IPS DF 6.9 (cell line): ENCODE measurements at places on chromosomes 5 and 9.

DNA sequence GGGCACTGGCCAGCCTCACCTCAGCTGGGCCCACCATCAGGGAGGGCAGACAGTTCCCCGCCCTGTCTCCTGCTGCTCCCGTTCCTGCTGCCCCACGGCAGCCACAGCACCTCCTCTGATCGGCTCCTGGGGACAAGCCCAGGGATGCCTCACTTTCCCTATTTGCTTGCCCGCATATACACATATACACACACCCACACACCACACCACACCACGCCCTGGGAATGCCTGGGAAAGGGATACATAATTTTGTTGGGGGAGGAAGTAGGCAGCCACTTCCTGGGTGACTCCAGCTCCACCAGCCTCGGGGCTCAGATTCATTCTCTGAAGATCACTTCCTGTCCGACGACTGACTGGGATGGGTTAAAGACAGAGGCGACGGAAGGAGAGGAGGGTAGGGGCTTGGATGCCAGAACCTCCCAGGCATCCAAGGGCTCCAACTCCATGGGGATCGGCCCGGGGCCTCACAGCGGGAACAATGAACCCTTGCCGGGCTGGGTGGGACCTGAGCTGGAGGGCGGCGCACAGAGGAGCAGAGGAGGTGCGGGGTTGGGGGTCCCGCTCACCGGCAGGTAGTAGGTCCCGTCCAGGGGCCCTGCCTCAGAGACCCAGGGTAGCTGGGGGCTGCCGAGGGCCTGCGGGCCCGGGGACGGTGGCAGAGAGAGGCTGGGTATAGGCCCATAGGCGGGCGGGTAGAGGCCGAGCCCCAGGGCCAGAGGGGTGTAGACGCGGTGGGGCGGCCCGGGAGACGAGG is 2.0 kb upstream of the MZB1 start:
- no peak for DNase-seq

DNA sequence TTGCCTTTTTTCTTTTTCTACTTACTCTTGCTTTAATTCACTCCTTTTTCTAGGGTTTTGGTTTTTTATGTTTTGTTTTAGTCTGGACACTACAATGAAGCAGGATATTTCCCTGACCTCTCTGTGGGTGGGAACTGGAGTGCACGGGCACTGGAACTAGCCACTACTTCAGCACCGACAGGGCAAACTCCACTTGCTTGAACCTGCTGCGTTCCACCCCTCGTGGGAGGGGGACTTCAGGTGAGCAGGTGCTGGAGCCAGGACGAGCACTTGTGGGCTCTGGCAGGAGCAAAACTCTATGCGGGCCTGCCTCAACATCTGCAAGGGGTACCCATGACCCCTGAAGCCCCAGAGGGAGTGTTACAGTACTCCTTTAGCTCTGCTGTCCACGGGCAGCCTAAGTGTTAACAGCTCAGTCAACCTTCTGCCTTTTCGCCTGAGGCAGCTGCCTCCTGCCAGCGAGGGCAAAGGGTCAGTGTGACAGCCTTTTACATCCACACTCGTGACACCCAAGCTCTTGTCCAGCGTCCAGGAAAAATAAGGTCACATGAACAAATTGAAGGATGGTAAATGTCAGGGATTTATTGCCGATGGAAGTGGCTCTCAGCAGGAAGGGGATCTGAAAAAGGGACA is 144.1 kb upstream of the NFIL3 start:
- DNase-seq: no peak

GRCh38 chr5:59569608-59570334 is 323.8 kb downstream of the PDE4D start:
- no peak for DNase-seq

- no peak for DNase-seq
These were observed 603.9 kb upstream of the RORB start for GRCh38 chr9:73893230-73893629.

GRCh38 chr9:136051453-136051836 is 43.6 kb downstream of the NACC2 start:
- no peak for DNase-seq

GRCh38 chr5:136080483-136081216 is 51.9 kb downstream of the TGFBI start:
- DNase-seq: no peak

GRCh38 chr5:77463905-77464304 is 28.2 kb downstream of the WDR41 start:
- no peak for DNase-seq

DNA sequence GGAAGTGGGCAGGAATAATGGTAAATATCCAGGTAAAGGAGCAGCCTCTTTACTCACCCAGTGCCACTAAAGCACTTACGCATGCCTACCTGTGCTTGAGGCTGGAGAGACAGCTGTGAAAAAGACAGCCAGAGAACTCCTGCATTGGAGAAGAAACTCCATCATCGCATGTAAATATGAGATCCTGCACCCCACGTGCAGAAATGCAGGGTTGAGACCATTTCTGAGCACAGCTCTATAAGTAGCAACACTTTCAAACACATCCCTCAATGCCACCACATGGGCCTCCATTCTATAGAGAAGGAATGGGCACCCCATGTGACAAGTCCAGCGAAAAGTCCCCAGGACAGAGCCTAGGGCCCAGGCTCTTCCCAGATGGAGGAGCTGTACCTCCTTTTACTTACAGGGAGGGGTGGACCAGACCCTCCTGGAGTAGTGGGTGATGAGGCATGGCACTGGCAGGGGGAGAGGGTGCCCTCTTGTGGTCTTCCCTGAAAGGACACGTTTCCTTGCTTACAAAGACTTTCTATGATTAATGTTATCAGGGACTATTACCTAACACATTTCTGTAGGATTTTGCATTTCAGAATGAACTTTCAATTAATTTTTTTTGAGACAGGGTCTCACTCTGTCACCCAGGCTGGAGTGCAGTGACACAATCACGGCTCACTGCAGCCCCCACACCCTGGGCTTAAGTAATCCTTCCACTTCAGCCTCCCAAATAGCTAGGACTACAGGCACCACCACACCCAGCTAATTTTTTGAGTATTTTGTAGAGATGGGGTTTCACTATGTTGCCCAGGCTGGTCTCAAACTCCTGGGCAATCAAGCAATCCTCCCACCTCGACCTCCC is 55.3 kb upstream of the IL17B start:
- DNase-seq: no peak

GRCh38 chr9:36679710-36680109 is 107.0 kb downstream of the MELK start:
- no peak for DNase-seq

GRCh38 chr9:22389271-22389670 is 57.4 kb upstream of the DMRTA1 start:
- DNase-seq: no peak

DNA sequence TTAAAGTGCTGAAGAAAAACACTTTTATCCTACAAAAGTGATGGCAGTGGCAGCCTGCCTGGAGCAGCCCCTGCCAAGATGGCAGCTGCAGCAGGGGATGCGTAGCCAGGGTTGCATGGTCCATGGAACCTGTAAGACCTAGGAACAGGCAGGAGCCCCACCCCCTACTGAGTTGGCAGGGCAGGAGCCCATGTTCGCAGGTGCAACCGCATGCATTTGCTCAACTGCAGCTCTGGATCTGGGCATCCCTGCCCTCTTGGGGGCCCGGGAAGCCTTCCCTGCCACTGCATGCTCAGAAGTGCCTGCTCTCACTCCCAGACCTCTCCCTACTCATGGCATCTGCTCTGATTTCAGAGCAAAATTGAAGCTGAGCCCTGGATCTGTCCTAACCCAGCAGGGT is 779.6 kb downstream of the CDH18 start:
- DNase-seq: no peak

GRCh38 chr5:122612901-122613300 is 162.0 kb upstream of the SNX2 start:
- DNase-seq: no peak

DNA sequence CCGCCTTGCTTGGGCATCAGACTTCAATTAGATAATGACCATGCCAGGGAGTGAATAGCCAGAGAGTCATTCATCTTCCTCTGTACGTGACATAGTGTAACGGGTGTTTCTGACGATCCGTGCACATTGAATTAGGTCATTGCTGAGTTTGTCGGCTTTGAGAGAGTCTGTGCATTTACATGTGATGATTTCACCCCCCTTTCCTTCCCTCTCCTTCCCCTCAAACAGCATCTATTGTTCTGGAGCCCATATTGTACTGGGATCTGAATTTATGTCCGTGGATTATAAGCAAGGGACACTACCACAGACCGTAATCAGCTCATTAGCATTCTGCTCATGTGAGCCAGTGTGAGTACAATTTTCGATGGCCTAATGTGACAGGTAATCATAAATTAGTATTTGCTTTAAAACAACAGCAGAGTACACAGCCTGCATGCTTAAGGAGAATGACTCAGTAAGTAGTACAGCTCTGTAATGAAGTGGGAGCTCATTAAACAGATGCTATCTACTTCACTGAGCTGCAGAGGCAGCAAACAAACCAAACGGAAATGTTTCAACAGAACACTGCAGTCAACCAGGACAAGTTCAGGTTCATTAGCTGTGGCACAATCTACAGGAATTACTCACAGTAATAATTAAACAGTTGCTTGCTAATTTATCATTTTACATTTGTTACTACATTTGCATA is 302.1 kb downstream of the CSNK1G3 start:
- DNase-seq: no peak

DNA sequence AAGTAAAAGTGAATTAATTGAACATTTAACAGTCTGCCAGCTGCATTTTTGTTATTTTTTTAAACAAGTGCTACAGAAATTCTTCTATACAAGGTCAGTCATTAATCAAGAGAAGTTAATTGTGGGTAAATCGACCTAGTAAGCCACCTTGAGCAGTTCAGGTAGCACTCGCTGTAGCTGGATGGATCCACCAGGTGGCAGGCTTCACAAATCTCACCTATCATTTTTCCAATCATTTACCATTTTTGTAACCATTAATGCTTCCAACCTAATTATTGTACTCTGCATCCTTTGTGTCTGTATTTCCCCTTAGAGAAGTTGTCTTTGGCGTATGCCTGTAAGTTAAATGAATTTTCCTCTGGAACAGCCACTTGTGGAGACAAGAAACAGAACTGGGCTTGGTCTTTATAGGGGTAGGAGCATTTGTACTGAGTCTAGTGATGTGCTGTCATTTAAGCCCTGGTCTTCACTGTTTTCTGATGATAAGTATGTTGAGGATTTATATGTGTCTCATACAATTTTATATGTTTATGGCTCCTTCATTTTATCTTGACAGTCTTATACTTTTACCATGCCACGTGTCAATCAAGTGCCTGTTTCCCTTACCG is 39.5 kb downstream of the CD180 start:
- no peak for DNase-seq

DNA sequence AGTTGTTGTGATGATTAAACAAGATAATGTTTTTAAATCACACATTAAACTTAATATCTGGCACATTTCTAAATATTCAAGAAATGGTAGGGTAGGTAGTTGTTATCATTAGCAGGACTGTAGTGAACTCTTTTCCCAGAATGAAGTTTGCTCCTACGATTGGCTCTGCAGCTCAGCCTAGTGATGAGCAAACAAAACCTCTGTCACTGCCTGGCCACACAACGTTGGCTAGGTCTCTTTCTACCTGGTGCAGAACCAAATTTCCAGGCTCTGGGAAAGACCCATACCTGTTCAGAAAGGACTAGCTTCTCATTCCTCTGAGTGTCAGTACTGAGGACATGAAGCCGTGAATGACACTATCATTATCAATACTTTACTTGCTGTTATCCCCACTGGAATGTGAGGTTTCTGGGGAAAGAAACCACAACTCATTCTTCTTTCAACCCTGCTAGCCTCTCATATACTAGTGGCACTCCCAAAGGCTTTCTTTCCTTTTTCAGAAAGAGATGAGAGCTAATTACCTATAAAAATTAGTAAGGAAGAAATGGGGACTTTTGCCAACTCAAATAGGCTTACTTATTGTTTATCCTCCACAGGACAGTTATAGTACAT is 219.3 kb upstream of the TRIM32 start:
- DNase-seq: no peak

- DNase-seq: no peak
These were observed 151.0 kb upstream of the PTCH1 start for GRCh38 chr9:95667789-95668188.

DNA sequence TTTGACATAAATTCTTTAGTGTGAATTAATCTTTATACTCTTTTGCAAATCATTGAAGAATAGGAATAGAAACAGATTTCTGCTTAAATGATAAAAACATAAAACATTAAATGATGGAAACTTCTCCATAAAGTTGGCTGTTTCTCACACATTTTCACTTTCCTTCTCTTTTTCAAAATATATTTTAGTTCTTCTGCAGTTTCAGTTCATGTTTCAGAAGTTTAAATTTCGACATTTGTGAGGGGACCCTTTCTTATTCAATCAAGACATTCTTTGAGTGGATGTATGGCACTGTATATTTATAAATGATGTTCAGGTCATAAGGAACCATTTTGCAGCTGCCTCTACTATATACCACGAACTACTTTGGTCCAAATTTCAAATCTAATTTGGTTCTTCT is 34.6 kb downstream of the TNFAIP8 start:
- no peak for DNase-seq

DNA sequence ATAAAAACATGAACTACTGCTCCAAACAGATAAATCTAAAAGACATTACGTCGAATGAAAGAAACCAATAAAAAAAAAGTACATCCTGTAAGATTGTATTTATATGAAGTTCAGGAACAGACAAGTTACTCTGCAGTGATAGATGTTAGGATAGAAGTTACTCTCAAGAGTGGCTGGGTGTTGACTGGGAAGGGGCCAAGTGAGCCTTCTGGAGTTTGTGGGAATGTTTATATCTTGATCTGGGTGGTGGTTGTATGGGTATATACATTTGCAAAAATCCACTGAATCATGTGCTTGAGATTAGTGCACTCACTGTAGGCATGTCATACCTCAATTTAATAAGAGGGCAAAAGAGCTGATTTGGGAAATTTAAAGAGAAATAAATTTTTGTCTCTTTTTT is 485.8 kb downstream of the ARHGEF28 start:
- DNase-seq: no peak

DNA sequence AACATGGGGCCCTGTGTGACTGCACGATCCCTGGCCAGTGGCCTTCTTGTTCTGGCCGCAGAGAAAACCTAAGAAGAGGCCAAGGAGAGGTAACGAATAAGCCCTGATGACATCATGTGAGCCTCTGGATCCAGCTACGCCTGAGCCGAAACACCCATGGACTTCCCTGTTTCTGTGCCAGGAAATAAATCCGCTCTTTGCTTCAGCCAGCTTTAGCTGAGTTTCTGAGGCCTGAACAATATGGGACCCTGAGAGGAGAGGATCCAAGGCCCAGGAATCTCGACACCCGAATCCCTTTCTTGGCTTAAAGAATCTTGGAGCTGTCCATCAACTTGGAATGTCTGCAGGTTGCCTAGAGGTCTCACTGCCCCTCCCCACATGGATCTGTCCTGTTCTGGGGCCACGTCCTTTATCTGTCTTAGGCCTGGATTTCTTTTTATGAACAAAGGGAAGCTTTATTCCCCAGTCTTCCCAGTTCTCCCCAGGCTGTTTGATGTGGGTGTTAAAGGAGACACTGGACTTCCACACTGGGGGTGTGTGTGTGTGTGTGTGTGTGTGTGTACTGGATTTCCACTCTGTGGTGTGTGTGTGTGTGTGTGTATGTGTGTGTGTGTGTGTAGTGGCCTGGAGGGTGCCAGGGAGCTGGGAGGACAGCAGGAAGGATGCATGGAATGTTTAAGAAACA is 13.7 kb downstream of the IER5L start:
- DNase-seq: no peak
